NCI-H187 treated with DMSO at 0.1 percent for 48 hours (cell line): ENCODE measurements at places on chromosomes 11 and 22.

GRCh38 chr11:120295099-120295498 is 30.0 kb upstream of the TLCD5 start:
- no peak for DNase-seq

- DNase-seq: no peak
Observed at GRCh38 chr11:110507328-110507727, 77.6 kb downstream of the FDX1 start.

GRCh38 chr11:43992834-43993637 is 50.6 kb downstream of the C11orf96 start:
- DNase-seq: no peak

DNA sequence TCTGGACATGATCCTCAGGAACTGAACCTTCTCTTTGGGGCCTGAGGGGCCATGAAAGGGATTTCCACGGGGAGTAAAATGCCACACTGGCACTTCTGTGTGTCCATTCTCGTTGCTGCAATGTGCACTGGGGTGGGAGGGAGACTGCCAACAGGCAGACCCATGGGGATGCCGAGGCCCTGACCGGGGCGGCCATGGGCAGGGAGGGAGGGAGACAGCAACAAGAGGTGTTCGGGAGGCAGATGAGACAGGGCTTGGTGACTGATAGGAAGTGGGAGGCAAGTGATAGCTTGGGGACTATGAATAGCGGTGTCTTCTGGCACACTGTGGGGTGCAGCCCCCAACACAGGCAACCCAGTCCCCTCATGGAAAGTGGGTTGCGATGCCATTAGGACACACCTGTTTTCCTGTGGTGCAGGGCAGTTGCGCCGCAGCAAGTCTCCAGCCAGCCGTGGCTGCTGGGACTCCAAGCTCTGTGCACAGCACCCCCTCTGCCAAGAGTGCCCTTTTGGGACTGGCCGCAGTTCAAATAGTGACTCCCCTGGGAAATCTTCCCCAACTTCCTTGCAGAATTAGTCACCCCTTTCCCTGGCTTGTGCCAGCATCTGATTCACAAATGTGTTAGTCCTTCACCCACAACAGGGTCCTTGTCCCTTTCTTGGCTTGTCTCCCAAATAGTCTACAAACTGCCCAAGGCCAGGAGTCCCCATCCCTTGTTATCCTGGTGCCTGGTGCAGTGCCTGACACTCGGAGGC is 88.8 kb downstream of the CHST1 start:
- no peak for DNase-seq

GRCh38 chr22:32897400-32897799 is 95.9 kb downstream of the TIMP3 start:
- DNase-seq: no peak

DNA sequence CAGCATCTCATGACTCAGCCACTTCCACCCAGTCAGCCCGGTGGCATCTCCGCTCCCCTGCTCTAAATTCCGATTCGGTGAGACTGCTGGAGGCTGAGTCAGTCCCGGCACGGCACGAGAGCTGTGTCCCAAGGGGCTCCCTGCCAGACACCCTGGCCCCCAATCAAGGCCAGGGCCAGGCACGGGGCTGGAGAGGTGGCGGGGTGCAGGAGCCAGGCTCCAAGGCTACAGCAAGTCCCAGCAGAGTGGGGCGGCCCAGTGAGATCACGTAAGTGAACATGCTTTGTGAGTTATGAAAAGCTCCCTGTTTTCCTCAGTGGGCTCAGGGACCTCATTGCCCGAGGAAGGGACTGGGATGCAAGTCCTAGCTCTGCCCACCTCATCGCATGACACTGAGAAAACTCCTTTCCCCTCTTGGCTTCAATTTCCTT is 3.0 kb downstream of the C11orf68 start:
- no peak for DNase-seq

- DNase-seq: no peak
Observed at GRCh38 chr11:86183694-86184093, 60.9 kb upstream of the EED start.

- peak; percentile 68 for DNase-seq
Observed at GRCh38 chr11:33687733-33688479, 12.7 kb downstream of the C11orf91 start.
